ENCODE measurements at places on chromosomes 5 and 9.

- no peak for DNase-seq
Measured at GRCh38 chr5:133385346-133385745, 227.0 kb downstream of the FSTL4 start.

DNA sequence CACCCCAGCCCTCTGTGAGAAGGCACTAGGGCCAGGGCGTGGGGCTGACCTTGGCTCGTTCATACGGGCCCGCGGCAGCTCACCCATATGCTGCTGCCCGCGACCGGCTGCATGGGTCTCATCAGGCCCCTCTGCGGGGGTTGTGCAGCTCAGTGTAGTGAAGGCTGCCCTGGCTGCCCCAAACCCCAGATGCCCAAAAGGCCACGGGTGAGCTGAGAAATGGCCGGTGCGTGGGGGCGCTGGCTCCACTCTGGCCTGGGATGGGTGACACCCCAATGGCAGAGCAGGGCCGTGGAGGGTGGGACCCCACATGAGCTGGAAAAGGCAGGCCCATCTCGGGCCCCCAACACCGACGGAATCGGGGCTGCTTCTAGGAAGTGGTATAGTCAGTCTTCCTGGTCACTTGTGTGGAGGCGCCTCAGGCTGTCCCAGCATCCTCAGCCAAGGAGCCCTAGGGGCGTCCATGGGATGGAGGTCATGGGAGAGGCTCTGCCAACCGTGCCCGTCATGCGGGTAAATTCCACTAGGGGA, 19.4 kb upstream of the LRRC14B start:
- DNase-seq: no peak

GRCh38 chr5:140344683-140345423, 1.6 kb downstream of the HBEGF start:
- DNase-seq: no peak

GRCh38 chr5:1797855-1798254, 1.8 kb downstream of the MRPL36 start:
- DNase-seq: no peak

DNA sequence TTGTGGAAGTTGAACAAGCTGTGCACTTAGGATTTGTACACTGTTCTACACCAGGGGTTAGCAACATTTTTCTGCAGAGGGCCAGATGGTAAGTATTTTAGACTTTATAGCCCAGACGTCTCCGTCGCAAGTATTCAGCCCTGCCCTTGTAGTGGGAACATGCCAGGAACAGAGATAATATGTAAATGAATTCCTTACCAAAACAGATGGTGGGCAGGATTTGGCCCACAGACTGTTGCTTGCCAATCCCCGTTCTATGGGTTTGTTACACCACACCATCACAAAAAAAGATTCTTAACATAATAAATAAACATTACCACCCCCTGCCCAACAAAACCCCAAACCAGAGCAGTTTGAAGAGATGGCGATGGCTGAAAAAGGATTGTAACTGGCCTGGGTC, 74.3 kb downstream of the AMBP start:
- DNase-seq: no peak

DNA sequence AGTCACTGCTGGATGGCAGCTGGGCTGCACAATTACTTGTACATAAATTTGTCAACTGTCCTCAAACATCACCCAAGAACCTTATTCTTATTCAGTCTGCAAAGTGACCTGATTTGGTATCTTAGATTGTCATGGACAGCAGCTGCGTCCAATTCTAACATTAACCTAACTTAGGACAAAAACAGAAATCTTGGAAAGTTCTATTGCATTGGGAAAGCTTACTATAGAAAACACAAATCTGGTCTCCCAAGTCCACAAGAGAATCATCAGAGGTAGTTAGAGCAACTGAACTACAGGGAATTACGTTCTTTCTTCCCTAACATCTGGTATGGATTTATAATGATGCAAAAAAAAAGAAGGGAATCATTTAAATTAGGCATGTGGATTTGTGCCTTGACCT, 283.9 kb downstream of the NR2F1-AS1 start:
- no peak for DNase-seq

- no peak for DNase-seq
Measured at GRCh38 chr9:89204801-89205200, 26.2 kb upstream of the SHC3 start.
